Sigmoid colon (tissue), 7 donors: ENCODE measurements at places on chromosomes 13 and 19. TPM values are rescaled to one million over a fixed set of nuclear protein-coding genes. Genes with fewer than 3 reads are reported as not detected.
A peak's percentile ranks its signal among the peaks of the same experiment; 100 is the strongest.

ZNF554 gene
- 3.7 TPM for total RNA-seq

GRCh38 chr13:110067355-110068175 is 239.4 kb downstream of the COL4A1 start:
- DNase-seq, result no peak

ZNF556 gene
- total RNA-seq, result not detected

- DNase-seq, result no peak
Measured at GRCh38 chr13:40384976-40385857, 281.2 kb downstream of the FOXO1 start.

PRRG2 gene
- not detected for total RNA-seq

DNA sequence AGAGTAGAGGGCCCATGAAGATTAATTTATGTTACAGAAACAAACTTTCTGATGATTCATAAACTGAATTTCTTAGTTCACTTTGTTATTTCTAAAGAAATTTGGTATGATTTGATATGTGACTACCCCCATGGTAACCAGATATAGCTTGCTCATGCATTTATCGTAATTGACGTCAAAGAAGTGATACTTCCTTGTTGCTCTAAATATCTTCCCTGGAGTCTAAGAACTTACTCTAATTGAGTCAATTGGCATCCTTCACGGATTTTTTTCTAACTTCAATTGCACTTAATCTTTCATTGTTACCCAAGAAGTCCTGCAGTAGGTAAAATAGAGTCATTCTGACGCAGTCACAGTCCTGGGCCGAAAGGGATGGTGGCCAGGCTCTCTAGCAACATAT is 240.9 kb downstream of the GPC5 start:
- no peak for DNase-seq

- peak; percentile 87 for DNase-seq
Measured at GRCh38 chr19:40279120-40279551, 6.0 kb downstream of the AKT2 start.

GRCh38 chr19:329876-330275 is 14.7 kb downstream of the MIER2 start:
- DNase-seq, result peak; percentile 17

IZUMO2 gene
- not detected for total RNA-seq
